ENCODE measurements at places on chromosomes 12 and 14. TPM values are rescaled to one million over a fixed set of nuclear protein-coding genes. Genes with fewer than 3 reads are reported as not detected.

The LIN52 gene
- 14.3 TPM for total RNA-seq

The EFS gene
- 10.2 TPM for total RNA-seq

The GALNT9 gene
- 2.2 TPM for total RNA-seq

The DBX2 gene
- not detected for total RNA-seq

The COCH gene
- total RNA-seq, result 3.3 TPM

The FAM181A gene
- total RNA-seq, result not detected

The COL2A1 gene
- total RNA-seq, result 32.7 TPM

The TRMT5 gene
- 7.5 TPM for total RNA-seq

The HIGD1C gene
- not detected for total RNA-seq

The GAS2L3 gene
- 14.9 TPM for total RNA-seq

The PYM1 gene
- total RNA-seq, result 44.5 TPM

The SOAT2 gene
- total RNA-seq, result 21.8 TPM

The GUCY2C gene
- total RNA-seq, result 47.6 TPM

The OR4K13 gene
- total RNA-seq, result not detected

The ARID4A gene
- 15.0 TPM for total RNA-seq
